ENCODE measurements at places on chromosomes 2 and 18.

DNA sequence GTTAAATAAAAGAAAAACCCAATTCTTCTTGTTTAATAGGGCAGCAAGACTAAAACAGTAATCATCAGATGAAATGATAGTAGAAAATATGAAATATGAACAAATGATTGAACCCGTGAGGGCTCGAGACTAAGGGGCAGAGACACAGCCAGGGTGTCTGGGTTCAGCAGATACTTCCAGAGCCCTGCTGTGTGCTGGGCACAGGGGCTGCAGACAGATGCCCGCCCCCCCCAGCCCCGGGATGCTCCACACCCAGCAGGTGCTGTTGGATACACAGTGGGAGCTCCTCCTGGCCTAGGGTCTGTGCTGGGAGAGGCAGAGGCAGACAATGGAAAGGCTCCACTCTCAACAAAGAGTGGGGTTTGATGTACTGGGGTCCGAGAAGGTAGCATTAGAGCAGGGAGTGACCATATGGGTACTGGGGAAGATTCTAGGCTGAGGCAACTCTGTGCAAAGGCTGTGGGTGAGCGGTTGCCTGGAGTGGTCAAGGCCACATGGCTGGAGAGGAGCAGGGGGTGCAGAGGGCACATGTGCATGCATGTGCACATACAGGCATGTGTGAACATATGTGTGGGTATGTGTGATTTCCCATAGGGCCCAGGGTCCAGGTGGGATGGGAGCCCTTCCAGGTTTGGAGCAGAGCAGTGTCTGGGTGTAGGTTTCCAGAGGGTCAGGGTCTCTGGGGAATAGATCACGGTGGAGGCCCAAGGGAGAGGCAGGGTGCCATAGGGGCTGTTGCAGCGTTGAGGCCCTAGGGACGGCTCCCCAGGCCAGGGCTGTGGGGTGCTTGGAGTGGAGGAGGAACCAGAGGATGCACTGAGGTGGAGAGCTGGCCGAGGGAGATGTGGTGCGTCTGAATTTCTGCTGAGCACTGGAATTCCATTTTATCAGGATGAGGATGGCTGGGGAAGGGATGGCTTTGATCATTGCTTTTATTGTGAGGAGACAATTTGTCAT, 36.7 kb downstream of the LDLRAD4 start:
- DNase-seq = no peak

GRCh38 chr2:64175419-64176197, 31.4 kb upstream of the PELI1 start:
- DNase-seq = no peak

GRCh38 chr18:77079954-77080682, 52.5 kb downstream of the MBP start:
- DNase-seq = no peak

- no peak for DNase-seq
Observed at GRCh38 chr2:21084401-21084800, 39.4 kb upstream of the TDRD15 start.

DNA sequence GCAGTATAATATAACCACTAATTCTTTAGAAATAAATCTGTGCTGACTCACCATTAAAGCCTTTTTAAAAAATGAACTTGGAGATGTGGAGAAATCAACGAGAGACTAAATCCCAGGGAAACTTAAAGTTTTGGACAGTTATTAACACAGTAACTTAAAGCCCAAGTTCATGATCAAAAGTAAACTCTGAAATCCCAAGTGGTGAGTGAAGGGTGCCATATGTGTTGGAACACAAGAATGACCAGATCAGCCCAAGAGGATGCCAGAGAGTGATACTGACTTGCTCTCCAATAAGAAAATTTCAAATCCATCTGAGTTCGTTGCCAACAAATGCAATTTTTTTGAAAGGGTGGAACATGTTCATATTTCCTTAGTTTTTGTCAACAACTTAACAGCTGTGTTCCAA, 838.1 kb upstream of the ACVR2A start:
- no peak for DNase-seq

DNA sequence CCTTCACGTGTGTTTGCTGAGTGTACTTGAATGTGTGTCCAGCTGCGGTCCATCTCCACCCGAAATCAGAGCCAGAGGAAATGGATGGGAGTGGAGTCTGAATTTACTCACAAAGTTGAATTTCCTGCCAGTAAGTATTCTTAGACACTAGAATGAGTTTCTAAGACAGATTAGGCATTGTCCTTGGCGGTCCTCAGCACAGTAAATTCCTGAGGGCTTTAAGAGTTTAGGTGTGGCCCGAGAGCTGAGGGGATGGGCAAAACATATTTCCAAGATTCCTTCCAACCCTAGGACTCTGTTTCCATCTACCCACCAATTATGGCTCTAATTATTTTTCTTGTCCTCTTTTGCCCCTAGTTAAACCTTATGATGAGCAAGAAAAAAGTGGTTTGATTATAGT, 90.3 kb upstream of the PHLPP1 start:
- DNase-seq = no peak

GRCh38 chr18:23958036-23958435, 56.5 kb upstream of the TTC39C start:
- DNase-seq = no peak

- no peak for DNase-seq
Observed at GRCh38 chr2:40543381-40543780, 91.5 kb upstream of the SLC8A1 start.

DNA sequence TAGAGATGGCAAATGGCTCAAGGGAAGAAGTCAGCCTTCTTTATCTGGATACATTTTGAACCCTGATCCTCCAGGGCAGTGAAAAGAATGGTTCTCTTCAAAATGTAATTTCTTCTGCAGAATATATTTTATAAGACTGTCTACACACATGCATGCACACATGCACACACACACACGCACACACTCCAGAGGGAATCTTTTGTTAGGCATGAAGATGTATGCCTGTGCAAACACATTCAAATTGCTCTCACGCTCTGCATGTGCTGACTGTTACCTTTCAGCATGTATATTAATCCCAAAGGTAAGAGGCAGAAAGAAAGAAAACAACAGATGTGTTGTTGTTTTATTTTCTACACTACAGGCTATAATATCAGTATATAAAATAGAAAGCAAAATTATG, 43.2 kb downstream of the SLC5A7 start:
- DNase-seq = no peak
